C1 segment of cervical spinal cord (tissue), 14 donors: ENCODE measurements at places on chromosomes 1 and 21.

GRCh38 chr1:39917825-39918224, 16.1 kb upstream of the MYCL start:
- DNase-seq, result no peak

DNA sequence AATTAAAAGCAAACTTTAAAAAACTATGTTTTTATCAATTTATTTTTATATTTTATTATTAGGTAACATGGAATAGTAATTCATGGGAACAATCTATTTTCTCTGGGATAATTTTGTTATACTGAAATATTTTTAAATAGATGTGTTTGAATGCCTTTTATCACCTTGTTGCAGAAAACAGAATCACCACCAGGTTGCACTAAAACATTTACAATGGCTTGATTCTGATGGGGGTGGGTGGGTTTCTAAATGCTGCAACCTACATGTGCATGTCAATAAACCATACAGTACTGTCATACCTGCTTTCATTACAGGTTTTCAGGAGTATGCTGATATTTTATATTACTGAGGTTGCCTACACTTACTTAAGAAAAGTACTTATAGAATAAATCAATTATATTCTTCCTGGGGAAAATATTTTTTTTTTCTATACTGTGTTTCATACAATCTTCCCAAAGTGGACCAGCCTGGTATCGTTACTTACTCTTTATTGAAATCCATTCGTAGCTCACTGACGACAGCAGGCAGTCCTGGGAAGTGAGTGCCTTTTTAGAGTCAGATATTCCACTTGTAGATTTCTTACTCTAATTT, 132.8 kb downstream of the PTPRC start:
- DNase-seq, result no peak

GRCh38 chr1:9684801-9685200, 33.3 kb downstream of the PIK3CD start:
- DNase-seq, result no peak

DNA sequence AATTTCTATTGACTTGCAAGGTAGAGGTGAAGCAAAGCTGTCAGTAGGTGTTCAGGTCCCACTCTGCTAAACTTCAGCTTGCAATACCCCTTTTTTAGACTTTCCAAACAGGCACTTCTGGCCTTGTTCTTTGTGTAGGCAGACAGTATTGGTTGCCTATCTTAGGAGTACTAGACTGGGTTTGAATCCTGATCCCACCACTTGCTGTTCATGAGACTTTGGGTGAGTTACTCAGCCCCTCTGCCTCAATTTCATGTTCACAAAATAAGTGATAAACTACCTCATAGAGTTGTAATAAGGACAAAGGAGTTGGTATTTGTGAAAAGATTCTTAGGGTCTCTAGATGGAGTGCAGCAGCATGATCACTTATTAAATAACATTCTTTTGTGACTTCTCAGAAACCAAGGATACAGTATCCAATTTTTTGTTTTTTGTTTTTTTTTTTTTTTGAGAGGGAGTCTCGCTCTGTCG, 5.2 kb downstream of the RCC1 start:
- DNase-seq, result no peak

DNA sequence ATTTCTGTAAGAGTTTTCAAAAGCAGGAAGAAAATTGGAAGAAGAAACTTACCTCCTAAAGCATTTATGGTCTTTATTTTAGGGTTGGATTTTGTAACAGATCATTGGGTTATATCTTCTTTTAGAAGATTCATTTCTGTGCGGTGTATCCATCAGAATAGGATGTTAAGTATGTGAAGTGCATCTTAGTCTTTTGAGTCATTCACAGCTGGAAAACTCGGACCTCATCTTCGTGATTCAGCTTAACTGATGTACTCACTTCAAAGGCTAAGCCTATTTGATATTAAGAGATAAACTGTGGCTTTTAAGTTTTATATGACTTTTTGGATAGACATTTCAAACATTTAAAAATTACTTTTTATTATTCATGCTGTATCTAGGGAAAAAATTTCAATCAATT, 56.3 kb downstream of the GIPC2 start:
- no peak for DNase-seq

DNA sequence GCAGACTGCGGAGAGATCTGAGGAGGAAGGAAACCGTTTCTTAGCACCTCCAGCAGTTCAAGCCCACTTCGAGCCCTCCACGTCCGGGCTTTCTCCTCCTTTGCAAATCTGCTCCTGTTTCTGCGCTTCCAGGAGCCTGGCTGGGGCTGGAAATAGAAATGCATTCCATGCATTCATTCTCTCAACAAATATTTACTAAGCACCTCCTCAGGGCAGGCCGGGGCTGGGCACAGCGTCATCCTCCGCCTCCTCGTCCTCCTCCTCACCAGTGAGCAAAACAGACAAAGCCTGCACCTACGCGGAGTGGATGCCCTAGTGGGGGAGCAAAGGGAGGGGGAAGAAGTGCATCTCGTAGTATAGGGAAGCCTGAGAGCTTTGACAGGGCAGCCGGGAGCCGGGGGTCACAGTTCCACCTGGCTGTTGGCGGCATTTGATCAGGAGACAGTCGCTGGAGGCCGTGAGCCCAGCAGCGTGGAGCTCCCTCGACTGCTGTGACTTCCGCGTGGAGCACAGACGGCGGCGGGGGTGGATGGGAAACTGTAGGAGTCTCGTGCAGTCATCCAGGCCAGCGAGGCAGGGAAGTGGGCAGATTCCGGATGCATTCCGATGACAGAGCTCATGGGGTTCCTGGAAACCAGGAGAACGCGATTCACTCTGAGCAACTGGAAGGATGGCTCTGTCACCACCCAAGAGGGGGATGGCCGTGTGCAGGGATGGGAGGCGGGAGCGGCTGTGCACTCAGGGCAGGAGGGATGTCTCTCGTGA, 93.5 kb downstream of the SIK1 start:
- no peak for DNase-seq
